ENCODE measurements at places on chromosomes 4 and X.

GRCh38 chr4:119207051-119207450 lies 5.5 kb upstream of the USP53 start:
- no peak for DNase-seq

DNA sequence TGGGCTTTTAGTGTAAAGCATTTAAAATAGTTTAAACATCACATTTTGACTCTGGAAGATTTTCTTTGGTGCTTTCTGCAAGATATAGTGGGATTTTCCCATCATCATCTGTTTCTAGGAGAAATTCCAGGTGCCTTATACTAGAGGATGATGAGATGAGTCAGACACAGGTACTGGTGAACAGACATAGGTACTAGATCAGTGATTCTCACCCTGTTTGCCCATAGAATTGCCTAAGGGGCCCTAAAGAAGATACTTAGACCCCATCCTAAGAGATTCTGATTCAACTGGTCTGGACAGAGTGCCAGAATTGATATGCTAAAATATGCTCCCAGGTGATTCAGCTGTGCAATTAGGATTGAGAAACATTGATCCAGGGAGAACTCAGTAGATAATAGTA lies 9.7 kb downstream of the TSPAN7 start:
- no peak for DNase-seq

GRCh38 chr4:4693258-4693657 lies 151.4 kb upstream of the STX18 start:
- no peak for DNase-seq

- no peak for DNase-seq
Measured at GRCh38 chr4:5969777-5970176, 48.5 kb downstream of the C4orf50 start.

All from NCI-H69 (cell line).